ENCODE measurements at places on chromosomes 13 and 19.

DNA sequence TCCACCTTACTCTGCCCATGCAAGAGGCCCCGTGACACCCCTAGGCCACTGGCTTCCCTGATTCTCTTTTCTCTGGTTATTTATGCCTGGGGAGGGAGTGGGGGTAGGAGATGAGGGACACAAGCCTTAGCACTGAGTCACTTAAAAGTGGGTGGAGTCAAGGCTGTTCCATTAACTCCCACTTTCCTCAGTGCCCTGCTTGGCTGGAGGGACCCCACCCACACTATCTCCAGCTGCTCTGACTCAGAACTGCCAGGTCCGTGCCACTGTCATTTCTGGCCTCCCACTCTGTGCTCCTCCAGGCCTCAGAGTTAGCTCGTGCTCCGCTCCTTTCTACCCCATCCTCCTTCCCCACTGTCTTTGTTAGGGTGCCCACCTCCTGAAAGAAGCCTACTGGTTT lies 113.4 kb upstream of the UQCRFS1 start:
- peak; percentile 7 for DNase-seq

DNA sequence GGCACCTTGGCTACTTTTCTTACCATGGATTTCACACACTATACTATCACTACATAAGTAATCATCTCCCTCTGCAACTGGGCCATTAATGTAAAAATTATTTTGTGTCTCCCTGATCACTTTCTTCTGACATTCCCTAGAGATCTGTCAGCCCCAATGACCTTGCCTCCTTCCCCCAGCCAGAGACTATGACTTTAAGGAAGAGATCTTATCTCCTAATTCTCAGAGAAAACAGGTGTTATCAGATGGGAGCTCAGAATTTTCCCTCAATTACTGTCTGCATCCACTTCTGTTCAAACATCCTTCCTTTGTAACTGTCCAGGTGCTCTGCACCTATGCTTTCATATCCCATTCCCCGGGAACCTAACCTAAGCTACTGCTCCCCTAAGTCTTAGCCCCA lies 397.5 kb downstream of the DIAPH3 start:
- no peak for DNase-seq

- no peak for DNase-seq
Measured at GRCh38 chr19:16265890-16266585, 58.6 kb upstream of the KLF2 start.

DNA sequence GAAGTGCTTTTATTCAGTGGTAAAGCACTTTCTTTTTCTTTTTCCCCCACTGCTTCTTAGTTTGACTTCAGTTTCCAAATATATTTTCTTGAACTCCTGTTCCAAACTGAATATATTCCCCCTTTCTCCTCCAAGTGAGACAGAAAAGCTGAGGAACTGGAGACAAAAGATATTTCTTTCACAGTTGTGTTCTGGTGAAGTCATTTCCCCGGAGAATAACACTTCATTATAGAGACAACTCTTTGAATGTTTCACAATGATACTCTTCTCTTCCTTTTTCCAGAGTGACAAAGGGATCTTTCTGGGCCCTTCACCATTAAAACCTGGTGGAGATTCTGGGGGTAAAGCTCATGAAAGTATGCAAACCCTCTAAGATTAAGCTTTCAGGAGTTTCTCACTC lies 860.8 kb upstream of the SLITRK5 start:
- DNase-seq = no peak

Data from suppressor macrophage (primary cell).